ENCODE measurements at places on chromosomes 16 and 17.

- no peak for DNase-seq
These were observed 79.0 kb downstream of the GAS7 start for GRCh38 chr17:10119203-10120108.

DNA sequence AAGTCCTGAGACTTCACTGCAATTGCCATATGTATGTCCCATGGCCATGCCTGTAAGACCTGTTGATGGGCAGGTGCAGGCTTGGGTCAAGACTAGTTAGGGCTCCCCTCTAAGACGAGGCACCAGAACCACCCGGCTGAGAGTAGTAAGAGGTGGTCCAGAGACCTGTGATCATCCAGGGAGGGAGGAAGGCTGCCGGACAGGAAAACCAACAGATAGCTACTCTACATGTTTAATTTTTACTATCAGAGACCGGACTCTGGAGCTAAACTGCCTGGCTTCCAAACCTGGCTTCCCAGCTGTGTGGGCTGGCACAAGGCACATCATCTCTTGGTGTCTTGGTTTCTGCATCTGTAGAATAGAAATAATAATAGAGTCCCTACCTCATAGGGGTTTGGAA, 73.0 kb downstream of the ERCC4 start:
- no peak for DNase-seq

- no peak for DNase-seq
These were observed 95.2 kb upstream of the FOXF1 start for GRCh38 chr16:86414991-86415740.

- DNase-seq = no peak
These were observed 30.2 kb upstream of the ABCC3 start for GRCh38 chr17:50604513-50604912.

DNA sequence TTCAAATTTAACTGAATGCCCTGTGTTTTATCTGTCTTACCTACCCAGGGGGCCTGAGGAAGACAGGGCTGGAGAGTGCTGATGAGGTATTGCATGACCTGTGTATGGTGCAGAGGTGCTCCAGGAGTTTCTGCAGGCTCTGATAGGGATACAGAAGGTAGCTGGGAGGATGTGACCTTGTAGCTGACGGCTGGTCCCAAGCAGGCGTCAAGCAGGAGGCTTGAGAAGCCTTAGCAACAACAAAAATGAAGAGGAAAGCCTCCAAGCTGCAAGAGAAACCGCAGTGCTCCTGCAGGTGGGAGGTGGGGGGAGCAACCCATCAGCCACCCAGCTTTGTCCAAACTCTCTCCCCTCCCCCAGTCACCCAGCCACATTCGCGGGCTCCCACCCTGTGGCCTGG, 40.4 kb downstream of the LAT start:
- no peak for DNase-seq

DNA sequence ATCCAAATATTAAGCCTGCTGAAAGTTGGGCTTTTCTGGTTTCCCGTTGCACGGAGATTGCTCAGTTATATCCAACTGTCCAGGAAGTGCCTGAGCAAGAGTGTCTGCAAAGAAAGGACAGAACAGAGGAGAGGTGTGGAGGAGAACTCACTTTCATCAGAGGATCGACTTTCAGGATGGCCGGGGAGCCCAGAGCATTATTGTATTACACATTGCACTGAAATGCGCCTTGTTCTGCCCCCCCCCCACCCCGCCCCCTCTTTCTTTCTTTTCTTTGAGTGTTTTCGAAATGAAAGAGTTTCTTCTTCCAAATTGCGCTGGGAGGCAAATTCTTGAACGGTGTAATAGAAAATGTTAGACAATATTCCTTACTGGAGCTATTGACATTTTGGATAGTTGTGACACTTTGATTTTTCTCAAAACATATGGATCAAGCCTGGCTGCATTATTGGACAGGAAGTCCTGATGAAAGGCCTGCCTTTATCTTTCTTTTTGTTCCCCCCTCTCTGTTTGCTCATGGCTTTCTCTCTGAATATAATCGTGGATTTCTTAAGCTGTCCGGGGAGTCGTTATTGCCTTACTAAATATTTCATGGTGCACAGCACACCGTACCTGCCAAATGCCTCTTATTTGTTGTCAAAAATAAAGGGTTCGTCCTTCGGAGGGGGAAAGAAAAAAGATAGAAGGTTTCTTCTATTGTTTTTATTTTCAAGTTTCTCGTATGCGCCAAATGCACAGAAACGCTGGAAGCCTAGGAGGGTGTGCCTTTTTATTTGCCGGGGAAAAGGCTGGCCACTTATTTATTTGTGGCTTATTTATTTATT, 110.8 kb downstream of the IRX3 start:
- no peak for DNase-seq

DNA sequence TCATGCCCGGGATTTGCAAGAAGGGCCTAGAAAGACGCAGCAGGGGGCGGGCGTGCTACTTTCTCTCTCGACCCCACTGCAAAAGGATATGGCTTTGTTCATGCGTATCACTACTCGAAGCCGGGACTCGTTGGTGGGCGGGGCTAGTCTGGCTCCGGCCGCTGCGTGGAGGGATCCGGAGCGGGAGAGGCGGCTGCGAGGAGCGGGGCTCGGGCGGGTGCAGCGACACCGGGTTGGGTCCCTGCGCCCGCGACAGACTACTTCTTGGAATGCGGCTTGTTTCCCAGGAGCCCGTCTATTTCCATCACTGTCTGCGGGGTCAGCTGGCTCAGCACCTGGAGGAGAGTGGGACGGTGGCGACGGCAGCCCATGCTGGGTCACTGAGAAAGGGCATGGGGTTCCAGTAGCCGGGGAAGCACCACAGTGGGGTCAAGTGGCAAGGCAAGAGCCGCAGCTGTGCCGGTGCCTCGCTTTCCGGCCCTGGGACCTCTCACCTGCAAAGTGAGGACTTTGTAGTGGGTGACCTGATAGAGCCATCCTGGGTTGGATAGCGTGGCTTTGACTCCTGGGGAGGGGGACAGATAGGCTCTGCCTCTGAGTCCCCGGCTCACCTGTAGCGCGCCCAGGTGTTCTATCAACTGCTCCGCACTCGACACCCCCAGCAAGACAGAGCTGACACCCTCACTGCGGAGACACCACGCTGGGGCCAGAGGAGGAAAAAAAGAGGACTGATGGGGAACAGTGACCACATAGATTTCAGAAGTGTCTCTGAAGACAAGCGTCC, 6.6 kb downstream of the KCNAB3 start:
- peak; percentile 81 for DNase-seq
